Activated CD8-positive, alpha-beta memory T cell treated with anti-CD3 and anti-CD28 coated beads for 1 hour (primary cell): ENCODE measurements at places on chromosomes 12 and 14.

DNA sequence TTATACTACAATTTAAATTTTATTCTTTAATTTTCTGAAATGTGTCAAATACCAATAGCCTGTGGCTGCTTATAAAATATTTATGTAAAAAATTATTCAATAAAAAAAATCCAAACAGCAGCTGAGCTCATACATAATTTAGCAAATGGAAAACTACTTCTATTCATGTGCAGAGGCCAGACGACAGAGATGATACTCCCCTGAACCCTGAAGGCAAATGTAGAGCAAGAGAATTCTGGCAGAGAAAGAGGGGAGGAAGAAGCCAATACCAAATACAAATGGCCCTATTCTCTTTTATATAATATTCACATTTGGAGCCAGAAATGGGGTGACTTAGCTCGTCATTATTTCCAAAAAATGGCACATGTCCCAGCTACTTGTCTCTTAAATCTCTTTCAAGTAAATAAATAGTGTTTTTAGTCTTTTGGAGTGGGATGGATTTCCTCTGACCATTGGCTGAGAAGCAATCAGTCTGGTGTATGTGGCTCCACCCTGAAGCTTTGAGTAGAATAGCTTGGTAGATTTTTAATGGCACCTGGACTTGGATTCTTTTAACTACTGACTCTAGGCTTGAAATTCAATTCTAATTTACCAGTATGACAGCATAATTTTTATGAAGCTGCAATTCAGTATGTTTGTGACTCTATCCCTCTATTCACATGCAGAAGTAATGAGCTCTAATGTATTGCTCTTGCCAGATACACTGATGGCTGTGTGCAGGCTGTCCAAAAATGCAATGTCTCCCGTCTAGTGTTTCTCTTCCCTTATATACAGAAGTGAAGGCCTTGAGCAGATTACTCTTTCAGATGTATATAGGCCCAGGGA is 113.4 kb upstream of the SCAF11 start:
- DNase-seq: no peak

DNA sequence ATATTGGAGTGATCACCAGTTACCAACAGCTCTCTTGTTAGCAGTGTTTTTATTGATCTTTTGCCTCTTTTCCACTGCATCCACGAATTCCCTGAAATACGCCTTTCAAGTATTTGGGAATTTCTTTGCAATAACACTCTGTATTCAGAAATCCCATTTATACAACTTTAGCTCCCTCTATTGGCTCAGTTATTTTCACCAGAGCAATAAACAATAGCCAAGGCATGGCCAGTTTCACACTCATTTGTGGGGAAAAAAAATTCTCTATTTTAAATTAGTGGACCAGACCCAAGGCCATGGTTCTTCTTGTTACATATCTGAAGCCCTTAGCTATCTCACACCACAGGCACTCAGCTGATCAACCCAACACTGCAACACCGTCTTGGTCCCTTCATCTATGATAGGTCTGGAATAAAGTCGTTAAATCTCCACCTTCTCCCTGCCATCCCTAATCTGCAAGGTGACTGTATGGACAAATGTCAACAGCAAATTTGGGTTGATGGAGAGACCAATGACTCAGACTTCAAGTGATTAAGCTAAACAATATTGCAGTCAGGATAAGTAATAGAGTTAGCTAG is 92.4 kb upstream of the TMEM260 start:
- DNase-seq: no peak

- no peak for DNase-seq
Measured at GRCh38 chr12:79260923-79261322, 396.3 kb downstream of the SYT1 start.

DNA sequence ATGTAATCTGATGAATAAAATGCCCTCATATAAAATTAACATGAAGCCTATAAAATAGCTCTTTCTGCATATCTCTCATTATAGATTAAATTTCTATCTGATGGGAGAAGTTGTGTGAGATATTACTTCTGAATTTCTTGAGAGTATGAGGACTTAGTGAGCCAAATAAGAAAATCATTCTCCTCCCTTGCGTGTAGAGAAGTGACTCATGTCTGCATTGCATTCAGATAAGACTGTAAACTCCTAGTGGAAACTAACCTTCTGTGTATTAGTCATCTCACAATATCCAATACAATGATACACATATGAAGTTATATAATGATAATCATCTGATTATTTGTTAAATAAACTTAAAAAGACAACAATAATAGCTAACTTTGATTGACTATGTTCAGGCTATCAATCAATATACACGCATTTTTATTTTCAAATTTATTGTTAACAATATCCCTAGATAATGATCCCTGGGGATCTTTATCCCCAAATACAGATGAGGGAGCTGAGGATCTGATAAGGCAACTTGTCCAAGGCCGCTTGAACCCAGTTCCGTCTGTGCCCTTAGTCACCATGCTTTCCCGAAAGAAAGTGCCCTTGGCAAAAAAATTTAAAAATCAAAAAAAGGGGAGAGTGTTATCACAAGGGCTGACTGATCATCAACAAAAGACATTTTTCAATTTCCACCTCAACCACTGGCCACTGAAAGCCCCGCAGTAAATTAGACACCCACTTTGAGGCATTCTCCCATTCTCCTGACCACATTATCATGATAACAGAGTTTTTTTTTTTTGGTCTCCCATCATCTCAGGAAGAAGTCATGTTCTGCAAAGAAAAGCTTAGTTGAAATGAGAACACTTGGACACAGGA is 189.2 kb upstream of the RASSF8 start:
- DNase-seq: no peak

DNA sequence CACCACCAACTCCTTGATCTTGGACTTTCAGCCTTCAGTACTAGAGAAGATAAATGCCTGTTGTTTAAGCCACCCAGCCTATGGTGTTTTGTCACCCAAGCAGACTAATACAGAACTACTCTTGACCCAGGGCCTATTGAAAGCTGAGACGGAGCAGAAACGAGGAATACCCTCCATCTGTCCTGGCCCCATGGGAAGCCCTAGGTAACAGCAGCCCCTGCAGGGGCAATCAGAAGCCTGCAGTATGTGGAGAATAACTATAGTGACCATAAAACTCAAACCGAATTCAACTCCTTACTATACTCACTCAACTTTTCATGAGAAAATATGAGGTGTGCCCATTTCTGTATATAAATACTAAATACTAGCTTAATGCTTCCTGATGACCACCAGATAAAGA is 307.4 kb downstream of the NUAK1 start:
- no peak for DNase-seq

DNA sequence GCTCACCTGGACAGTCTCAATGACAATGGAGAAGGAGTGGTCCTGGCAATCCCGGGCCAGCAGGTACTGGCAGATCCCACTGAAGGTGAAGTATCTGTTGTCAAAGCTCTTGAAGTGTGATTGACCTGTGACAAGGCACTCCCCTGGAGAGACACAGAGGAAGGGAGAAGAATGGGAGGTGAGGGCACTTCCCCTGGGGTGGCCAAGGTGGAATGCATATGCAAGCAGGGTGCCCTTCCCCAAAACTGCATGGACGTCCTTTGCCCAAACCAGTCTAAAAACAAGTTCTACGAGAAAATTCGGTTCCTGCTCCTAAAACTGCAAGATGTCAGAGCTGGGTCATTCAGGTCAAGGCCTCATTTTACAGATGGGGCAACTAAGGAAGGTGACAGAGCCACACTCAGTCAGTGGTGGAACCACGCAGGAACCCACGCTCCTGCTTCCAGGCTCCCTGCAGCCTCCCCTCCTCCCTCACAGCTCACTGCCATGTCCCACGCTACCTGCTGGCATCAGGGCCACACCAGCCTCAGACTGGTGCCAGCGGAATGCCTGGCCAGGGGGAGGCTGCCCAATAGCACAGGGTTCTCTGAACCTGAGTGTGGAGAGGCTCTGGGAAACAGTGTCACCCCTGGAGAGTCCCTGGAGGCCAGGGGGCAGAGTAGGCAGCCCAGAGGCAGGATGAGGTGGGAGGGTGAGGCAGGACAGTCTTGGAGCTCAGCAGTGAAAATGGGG is 59.2 kb downstream of the VWF start:
- no peak for DNase-seq

GRCh38 chr12:52980096-52980649 is 26.1 kb upstream of the EIF4B start:
- no peak for DNase-seq

- no peak for DNase-seq
Measured at GRCh38 chr14:20478894-20479293, 9.7 kb downstream of the PNP start.

- no peak for DNase-seq
Measured at GRCh38 chr12:6262623-6263022, 47.9 kb upstream of the PLEKHG6 start.

DNA sequence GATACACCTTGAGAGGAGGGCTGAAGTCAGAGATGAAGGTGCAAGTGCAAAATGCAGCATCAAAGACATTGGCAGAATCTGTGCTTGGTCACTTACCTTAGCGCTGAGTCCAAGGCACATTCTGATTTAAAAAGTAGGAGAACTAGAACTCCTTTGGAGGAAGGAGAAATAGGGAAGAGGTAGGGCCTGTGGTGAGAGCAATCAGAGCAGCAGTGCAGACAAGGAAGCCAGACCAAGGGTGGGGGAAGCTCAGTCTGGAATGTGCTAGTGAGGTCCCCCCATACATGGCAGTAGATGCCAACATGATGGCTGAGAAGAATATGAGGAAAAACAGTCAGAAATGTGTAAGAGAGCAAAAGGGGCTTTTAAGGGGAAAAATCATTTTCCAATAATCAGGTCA is 206.5 kb downstream of the SSPN start:
- no peak for DNase-seq

DNA sequence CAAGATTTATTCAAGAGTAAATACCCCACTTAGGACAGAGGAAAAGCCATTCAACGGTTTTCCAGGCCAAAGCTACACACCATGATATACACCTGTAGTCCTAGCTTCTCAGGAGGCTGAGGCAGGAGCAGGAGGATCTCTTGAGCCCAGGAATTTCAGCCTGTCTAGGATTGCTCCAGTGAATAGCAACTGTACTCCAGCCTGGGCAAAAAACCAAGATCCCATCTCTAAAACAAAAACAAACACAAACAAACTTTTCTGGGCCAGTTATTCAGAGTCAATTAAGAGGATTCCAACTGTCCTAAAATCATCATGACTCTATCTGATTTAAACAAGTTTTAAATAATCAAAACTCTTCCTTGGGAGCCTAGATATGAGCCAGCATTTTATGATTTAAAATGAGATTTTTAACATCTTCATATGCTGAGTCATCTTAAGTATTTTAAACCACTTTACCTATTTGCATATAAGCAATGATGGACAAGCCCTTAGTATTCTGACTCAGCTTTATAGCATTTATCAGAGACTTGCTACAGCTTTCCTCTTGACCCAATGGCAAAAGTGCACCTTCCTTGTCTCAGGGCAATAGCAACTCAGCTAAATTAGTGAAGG is 77.1 kb downstream of the KCNMB4 start:
- DNase-seq: no peak

GRCh38 chr12:3896801-3897351 is 23.7 kb upstream of the PARP11 start:
- DNase-seq: no peak

DNA sequence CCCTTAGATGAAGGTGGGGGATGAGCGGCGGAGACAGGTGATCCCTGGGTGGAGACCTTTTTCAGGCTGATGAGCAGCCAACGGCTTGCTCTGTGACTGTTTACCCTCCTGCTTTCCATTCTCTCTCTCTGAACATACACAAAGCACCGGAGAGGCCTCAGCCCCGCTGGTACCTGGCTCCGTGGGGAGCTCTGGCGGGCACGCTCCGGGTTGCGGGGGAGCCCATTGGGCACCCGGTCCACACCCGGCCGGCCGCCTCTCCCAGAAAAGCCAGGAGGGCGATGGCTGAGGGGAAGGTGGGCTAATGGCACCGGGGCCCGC is 545 bp downstream of the SMARCC2 start:
- no peak for DNase-seq

- no peak for DNase-seq
Measured at GRCh38 chr14:75877292-75877691, 104.5 kb downstream of the TGFB3 start.

- no peak for DNase-seq
Measured at GRCh38 chr12:2084553-2085296, 31.9 kb downstream of the CACNA1C start.

DNA sequence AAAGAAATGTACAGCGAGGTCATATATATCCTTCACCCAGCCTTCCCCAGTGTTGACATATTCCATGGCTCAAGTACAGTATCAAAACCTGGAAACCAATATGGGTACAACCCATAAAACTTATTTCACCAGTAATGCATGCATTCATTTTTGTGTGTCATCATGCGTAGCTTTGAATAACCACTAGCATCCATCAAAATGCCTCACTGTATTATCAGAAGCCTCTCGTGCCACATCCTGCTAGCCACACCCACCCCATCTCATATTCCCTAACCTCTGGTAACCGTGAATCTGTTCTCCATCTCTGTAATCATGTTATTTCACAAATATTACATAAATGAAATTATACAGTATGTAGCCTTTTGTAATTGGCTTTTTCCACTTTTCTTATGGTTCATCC is 314.3 kb downstream of the RAD51B start:
- no peak for DNase-seq

DNA sequence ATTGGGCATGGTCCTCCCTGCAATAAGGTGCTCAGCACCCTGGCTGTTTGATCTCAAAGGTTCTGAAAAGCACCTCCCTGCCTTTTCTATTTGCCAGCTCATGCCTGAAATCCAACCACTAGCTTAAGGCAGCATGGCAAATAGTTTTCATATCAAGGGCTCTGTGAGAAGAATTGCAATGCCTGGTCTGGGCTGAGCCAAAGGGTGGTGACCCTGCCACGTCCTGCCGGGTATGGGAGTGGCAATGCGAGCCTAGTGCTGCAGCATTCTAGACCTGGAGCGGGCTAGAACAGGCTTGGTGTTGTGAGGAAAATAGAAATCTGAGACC is 2.3 kb upstream of the SCNN1A start:
- no peak for DNase-seq

DNA sequence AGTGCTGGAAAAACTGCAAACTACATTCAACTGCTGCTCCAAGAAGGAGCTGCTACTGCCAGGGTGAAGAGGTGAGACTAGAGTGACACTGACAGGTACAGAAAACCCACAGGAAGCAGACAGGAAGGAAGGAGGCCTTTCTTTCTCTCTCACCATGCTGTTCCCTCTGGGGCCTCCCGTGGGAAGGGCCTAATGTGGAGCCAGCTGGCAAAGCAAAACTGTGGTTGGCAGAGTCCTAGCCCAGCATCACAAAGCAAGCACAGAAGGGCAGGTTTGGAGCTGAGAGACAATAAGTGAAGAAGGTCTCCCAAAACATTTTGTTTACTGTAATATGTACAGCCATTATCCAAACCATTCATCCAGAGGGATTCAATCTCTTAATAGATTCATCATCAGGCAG is 122.5 kb upstream of the MAX start:
- no peak for DNase-seq

GRCh38 chr12:82055391-82055790 is 296.2 kb upstream of the PPFIA2 start:
- no peak for DNase-seq

GRCh38 chr12:96397756-96398423 is 2.3 kb downstream of the CDK17 start:
- no peak for DNase-seq

GRCh38 chr12:46264057-46264456 is 4.8 kb downstream of the SLC38A1 start:
- no peak for DNase-seq
